ENCODE measurements at places on chromosomes 11 and 22. TPM values are rescaled to one million over a fixed set of nuclear protein-coding genes. Genes with fewer than 3 reads are reported as not detected.

DNA sequence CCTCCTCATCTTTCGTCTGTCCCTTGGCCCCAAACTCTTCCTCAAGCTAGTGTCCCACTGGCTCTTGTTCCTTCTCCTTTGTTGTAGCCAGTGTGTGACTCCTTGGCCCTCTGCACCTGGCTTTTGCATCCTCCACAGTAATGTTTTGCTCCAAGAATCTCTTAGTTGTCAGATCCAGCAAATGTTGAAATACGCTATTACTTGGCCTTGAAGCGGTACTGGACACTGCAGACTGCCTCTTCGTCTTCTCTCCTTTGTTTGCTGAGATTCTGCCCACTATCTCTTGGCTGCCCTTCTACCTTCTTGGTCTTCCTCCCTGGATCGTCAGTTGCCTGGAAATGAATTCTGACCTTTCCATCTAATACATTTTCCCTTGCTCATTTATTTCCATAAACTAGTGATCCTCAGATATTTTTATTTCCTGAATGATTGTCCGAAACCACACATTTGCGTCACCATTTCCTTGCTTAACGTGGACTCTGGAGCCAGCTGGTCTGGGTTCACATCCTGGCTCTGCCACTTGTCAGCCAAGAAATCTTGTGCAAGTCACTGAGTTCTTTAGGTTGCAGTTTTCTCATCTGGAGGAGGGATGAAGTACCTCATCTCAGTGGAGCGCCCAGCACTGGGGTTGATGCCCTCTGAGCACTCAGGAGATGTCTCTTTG is 113.6 kb downstream of the LDLRAD3 start:
- DNase-seq: no peak

DNA sequence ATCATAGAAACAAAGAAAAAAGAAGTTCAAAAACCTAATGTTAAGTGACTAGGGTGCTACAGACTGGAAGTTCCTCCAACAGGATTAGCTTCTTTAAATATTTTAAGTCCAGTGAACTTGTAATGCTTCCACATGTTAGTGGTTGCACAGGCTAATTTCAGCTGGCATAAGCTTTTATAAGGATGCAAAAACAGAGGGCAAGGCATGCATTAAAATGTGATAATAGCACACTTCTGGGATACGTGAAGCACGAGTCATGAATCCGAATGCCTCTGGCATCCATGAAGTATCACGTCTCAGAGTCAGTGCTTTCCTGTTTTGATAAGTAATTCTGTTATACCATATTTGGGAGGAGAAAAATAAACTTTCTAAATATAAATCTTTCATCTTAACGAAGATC is 106.8 kb downstream of the DCDC1 start:
- no peak for DNase-seq

DNA sequence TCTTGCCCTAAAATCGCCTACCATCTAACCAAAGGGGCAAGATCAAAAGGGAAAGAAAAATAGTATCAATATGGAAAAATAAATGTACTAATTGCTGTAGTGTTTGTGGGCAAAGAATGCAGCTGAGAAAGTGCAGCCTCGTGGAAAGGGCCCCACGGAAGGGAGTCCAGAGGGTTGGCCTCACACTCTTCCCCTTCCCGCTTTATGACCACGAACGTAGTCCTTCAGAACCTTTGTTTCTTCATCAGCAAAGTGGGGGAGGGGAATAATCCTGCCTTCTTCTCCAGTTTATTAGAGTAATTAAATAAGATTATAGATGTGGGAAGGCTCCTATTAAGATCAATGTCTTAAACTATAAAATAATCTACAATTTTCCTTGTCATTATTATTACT is 41.0 kb downstream of the FLI1 start:
- DNase-seq: no peak

Gene ACR
- not detected for total RNA-seq

DNA sequence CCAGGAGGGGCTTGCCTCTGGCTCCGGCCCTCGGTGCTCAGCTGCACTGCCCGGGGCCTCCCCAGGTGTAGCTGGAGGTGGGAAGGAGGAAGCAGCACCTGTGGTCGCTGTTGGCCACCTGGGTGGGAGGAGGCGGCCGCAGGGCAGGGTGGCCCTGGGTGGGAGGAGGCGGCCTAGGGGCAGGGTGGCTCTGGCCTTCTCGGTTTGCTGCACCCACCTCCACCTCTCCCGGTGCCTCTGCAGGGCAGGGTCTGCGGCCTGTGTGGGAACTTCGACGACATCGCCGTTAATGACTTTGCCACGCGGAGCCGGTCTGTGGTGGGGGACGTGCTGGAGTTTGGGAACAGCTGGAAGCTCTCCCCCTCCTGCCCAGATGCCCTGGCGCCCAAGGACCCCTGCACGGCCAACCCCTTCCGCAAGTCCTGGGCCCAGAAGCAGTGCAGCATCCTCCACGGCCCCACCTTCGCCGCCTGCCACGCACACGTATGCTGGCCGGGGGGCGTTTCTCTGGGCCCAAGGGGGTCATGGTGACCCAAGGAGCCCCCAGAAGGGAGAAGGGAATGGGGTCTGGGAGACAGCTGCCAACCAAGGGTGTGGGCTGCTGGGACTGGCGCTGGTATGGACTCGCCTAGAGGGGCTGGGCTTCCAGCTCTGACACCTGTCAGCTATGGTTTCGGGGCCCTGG is 20.6 kb downstream of the MUC5AC start:
- no peak for DNase-seq

- DNase-seq: no peak
These were observed 489 bp downstream of the NUP98 start for GRCh38 chr11:3796801-3797328.

Gene OR2AG2
- total RNA-seq: 0.26 TPM

Gene CST6
- not detected for total RNA-seq

DNA sequence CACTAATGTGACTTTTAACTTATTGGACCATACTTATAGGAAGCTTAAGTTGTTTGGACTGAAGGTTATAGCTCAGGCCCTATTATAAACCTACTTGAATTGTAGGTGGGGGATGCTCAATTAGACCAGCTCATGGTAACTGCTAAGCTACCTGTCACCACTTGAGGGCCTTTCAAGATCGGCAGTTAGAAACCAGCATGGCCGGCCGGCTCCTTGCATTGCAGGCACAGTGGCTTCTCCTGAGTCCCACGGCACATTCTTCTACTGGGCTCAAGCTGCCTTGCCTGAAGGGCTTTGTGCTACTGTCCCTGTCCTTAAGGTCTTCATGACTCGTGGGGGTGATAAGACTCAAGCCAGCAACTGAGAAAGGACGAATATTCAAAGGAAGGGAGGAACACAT is 70.8 kb downstream of the TBC1D22A start:
- peak; percentile 67 for DNase-seq

GRCh38 chr11:5581014-5581413 is 337 bp downstream of the OR52B6 start:
- DNase-seq: no peak

GRCh38 chr11:65078151-65078550 is 5.7 kb downstream of the CDCA5 start:
- peak; percentile 64 for DNase-seq

Gene SLC37A4
- 41.0 TPM for total RNA-seq

GRCh38 chr11:27372164-27372563 is 9.1 kb upstream of the CCDC34 start:
- no peak for DNase-seq

GRCh38 chr22:39087881-39088684 is 9.0 kb upstream of the APOBEC3H start:
- DNase-seq: peak; percentile 78

Gene RPL3
- 2,830 TPM for total RNA-seq

Gene SULT4A1
- total RNA-seq: 16.2 TPM

GRCh38 chr11:35618497-35619115 is 346 bp downstream of the FJX1 start:
- no peak for DNase-seq

- no peak for DNase-seq
These were observed 36.8 kb downstream of the MYH9 start for GRCh38 chr22:36350751-36351594.

DNA sequence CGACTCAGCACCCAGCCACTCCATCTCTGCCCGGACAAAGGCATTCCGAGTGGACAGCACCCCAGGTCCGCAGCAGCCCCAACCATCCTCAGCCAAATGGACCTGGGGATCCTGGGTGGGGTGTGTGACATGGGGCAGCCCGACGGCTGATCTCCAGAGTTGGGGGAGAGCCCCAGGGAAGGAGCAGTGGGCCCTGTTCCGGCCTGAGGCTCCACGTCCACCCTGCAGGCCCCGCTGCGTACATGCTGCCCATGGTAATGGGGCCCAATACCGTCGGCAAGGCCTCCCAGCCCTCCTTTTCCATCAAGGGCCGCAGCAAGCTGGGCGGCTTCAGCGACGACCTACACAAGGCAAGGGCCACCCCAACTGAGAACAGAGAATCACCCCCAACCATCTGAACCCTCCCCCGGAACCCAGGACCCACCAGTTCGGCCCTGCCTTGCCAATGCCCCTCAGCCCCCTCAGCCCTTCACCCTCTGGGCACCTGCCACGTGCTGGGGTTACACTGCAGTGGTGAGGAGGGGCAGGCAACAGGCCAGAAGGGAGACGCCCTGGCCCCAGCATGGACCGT is 5.4 kb downstream of the SCGB1C1 start:
- no peak for DNase-seq

Gene PNPLA2
- total RNA-seq: 67.3 TPM

Gene TPBGL
- total RNA-seq: 0.64 TPM

DNA sequence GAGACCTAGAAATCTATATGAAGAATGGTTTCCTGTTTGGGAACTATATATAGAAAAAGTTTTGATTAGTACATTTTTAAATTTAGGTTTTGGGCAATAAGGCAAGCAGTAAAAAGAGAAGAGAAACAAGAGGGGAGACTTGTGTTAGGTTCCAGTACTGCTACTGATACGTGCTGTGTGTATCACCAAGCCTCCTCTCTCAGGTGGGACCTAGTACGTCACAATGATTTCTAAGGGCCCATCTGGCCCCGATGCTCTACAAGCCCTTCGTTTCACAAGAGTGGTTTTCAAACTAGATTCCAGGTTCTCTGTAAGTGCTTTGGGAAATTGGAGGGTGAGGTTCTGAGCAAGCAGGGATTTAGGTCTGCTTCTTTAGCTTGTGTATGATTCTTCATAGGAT is 39.2 kb downstream of the USP35 start:
- no peak for DNase-seq

DNA sequence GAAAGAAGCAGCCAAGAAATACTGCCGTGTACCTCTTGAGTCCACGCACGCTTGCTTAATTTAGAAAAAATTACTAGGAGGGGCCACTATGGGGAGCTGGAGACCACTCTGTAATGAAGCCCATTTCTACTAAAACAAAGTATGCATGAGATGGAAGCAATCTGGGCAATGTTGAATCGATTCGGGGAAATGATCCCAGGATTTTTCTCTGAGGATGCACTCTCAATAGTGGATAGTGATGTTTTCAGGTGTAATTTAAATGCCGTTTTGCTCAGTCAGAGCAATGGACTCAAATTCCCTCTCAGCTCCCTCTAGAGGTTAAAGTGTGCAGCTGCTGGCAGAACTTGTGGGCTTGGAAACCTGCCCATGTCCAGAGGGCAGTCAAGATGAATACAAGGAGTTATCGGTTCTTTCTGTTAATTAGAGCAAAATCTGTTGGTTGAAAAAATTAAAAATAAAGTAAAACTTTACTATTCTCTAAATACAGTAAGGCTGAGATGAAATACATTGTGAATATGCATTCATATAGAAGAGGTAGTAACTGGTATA is 64.1 kb downstream of the ME3 start:
- DNase-seq: peak; percentile 64

GRCh38 chr11:120710354-120711131 is 199.0 kb downstream of the GRIK4 start:
- peak; percentile 69 for DNase-seq

Gene TBX1
- 2.5 TPM for total RNA-seq

DNA sequence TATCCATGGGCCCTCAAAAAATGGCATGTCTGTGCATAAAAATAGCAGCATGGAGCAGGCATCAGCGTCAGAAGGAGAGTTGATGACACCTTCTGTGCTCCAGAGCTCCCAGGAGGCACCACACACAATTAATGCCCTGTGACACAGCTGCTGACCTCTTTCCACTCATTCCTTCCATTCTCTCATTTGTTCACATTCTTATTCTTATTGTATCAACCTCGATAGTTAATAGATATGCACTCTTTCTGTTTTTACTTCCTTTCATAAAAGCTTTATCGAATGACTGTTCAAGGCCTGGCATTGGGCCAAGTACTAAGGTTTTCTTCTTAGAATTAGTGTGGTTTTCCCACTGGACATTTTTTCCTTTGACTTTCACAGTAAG is 266.0 kb upstream of the MTNR1B start:
- DNase-seq: no peak

DNA sequence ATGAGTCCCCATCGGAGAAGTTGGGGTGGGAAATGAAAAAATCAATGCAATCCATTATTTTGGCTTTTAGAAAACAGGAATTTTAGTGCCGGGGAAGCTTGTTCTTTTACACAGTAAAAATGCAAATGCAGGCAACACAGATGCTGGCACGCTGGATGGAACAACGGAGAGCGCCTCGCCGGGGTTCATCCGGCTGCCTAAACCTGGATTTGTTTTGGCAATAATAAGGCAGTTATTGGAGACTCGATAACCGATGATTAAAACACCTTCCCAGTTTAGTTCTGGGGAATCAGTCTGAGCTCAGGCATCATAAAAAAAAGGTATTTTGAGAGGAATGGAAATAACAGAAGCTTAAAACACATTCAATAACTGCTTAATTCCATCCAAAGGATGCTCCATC is 2.9 kb downstream of the DSCAML1 start:
- DNase-seq: no peak

DNA sequence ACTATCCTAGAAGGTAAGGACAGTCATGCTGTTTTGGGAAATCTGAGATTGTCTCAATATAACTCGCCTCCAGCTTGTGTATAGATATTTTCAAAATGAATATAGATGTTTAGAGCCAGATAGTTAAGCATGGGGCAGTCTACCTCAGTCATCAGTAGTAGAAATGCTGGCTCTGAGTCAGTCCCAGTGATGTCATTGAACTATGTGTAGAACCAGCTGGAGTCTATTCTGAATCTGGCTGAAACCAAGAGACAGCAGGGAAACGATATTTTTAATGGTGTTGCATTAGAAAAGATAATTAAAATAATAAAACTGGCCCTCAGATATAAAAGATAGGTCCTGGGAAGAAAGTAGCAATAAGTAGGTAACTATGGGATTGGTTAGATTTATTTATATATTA is 25.9 kb downstream of the PIWIL4 start:
- DNase-seq: no peak

Gene MB
- 0.29 TPM for total RNA-seq

All from H9 (cell line).